ENCODE measurements at places on chromosomes 1 and 21.

- DNase-seq: peak; percentile 89
Observed at GRCh38 chr1:8169364-8170058, 143.4 kb upstream of the ERRFI1 start.

DNA sequence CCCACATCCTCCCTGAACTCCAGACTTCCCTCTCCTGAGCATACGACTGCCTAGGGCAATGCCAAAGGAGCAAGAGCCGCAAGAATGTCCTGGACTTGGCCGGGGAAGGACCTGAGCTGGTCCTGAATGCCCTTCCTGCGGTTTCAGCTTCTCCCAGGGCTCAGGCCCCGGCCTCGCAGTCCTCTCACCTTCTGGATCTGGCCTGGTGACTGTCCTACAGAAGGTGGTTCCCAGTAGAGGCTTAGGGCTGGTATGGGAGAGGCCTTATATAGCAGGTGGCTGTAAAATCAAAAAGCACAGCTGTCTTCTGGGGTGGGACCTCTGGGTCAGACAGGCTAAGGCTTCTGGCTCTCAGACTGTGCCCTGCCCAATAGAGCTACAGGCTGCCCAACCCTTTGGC is at the start of gene LYPD8:
LYPD8 (minus strand) TSS at position 243 of the 400 bp plus-strand sequence. CDS start 4,678 bp downstream, outside the sequence.
- DNase-seq: no peak

GRCh38 chr1:38680801-38681510 is 178.6 kb downstream of the RRAGC start:
- DNase-seq: no peak

- DNase-seq: peak; percentile 31
Observed at GRCh38 chr1:161849518-161849917, 83.4 kb downstream of the ATF6 start.

GRCh38 chr1:175602026-175602585 is 141.3 kb downstream of the TNR start:
- no peak for DNase-seq

- no peak for DNase-seq
Observed at GRCh38 chr1:17027403-17027802, 15.7 kb upstream of the ATP13A2 start.

GRCh38 chr1:18944810-18945209 is 11.7 kb downstream of the IFFO2 start:
- DNase-seq: no peak

- DNase-seq: no peak
Observed at GRCh38 chr1:37453647-37454046, 20.7 kb upstream of the ZC3H12A start.

- DNase-seq: peak; percentile 54
Observed at GRCh38 chr21:41133874-41134522, 34.0 kb upstream of the BACE2 start.

DNA sequence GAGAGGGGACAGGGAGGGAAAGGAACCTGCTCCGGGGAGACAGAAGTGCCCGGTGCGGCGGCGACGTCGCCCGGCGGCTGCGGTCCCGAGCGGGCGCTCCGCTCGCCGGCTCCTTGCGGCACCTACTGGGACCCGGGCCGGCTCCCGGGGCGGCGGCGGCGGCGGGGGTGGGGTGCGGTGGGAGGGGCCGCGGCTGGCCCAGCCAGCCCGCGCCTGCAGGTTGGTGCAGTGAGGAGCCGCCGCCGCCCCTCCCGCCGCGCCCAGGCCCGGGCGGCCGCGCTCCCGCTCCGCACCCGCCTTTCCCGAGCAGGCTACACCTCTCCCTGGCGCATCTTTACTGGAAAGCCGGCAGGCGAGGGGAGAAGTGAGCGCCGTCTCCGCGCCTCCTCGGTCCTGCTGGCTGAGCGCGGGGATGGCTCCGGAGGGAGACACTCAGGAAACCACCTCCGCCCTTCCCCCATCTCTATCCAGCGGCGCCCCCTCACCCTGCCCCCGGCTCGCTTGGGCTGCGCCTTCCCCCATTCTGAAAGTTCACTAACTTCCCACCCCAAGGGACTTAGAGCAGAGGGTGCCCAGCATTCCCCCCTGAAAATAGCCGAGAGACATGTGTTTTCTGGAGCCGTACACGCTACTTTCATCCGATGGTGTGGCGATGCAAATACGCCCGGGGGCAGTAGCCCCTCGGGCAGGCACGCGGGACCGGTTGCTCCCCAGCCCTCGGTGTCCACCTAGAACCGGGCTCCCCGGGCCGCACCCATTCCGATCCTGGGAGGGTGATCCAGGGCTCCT is at the start of gene PLD5:
PLD5 (minus strand) TSS at position 127 of the 789 bp plus-strand sequence.
- DNase-seq: no peak

DNA sequence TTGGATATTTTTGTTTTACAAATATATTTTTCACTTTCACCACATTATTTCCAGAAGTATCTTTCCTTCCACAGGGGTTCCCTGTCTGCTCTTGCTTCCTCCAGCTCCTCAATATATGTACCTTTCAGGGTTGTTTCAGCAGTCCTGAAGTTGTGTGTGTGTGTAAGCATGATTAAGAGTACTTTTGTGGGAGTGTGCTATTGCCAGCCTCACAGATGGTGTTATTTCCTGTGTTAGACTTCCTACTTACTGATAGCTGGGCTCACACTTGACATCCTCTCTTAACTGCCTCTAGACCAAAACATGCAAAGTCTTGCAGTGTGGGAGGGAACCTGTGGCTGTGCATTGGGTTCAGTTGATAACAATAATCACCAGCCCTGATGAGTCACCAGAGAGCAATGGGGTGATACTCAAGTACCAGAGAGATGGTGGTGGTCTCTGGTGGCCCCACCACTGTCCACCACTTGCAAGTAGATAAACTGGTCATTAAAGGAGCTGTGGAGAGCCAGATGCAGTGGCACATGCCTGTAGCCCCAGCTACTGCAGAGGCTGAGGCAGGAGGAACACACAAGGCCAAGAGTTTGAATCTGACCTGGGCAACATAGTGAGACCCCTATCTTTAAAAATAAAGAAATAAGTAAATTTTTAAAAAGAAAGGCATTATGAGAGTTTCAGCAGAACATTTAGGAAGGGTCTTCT is 126.7 kb downstream of the NR5A2 start:
- peak; percentile 16 for DNase-seq

GRCh38 chr1:21680381-21680780 is 11.2 kb upstream of the RAP1GAP start:
- no peak for DNase-seq

DNA sequence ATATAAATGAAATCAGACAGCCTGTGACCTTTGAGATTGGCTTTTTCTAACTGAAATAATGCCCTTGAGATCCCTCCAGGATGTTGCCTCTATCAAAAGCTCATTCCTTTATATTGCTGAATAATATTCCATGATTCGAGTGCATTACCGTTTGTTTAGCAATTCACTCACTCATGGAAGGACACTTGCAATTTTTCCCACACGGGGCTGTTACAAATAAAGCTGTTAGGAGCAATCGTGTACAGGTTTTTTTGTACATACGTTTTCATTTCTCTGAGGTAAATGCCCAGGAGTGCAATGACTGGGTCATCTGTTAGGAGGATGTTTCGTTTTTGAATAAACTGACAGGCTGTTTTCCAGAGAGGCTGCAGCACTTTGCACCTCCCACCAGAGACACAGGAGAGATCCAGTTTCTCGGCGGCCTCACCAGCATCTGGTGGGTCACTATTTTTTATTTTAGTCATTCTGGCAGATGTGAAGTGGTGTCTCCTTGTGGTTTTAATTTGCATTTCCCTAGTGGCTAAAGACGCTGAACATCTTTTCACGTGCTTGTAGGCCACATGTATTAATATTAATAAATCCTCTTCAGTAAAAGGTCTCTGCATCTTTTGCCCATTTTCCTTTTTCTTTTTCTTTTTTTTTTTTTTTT is 11.0 kb downstream of the PRDM15 start:
- peak; percentile 12 for DNase-seq

DNA sequence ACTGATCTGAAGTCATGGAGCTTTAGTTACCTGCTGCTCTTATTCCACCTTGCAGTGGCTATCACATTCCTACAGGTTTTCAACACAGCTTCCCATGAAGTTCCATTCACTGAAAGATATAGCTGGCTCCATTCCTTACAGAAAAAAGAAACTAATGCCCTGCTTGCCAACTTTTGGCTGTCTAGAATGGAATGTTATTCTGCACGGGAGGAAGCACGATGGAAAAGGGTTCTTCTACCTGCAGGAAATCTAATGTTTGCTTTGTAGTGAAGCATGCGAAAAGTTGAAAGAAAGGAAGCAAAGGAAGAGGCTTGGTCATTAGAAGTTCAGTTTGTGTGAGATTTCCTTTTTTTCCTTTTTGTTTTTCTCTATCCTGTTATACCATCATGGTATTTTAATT is 32.6 kb downstream of the GIPC2 start:
- no peak for DNase-seq

GRCh38 chr1:30368651-30369240 is 354.6 kb downstream of the MATN1 start:
- DNase-seq: no peak

- peak; percentile 87 for DNase-seq
Observed at GRCh38 chr1:16248603-16249516, 11.9 kb upstream of the CPLANE2 start.

DNA sequence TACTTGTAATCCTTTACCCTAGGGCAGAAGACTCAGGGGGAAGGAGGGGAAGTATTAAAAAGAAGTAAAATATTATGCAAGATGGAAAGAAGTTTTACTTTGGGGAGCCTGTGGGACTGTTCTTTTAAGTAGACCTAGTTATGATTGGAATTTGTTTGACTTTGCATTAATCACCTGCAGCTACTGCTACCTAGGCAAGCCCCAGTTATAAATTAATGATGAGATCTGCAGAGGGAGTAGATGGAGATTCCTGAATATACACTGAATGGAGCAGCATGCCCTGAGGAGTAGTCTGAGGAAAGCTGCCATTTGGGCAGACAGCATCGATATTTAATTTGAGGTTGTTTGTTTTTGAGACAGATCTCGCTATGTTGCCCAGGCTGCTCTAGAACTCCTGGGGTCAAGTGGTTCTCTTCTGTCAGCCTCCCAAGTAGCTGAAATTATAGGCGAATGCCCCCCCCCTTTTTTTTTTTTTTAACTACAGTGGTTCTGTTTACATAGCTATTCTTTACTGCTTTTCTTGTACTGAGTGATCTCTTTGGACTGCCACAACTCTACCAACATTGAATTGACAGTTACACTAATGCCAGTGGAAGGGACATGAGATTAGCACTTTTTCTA is 81.4 kb upstream of the SERTAD4 start:
- DNase-seq: no peak

DNA sequence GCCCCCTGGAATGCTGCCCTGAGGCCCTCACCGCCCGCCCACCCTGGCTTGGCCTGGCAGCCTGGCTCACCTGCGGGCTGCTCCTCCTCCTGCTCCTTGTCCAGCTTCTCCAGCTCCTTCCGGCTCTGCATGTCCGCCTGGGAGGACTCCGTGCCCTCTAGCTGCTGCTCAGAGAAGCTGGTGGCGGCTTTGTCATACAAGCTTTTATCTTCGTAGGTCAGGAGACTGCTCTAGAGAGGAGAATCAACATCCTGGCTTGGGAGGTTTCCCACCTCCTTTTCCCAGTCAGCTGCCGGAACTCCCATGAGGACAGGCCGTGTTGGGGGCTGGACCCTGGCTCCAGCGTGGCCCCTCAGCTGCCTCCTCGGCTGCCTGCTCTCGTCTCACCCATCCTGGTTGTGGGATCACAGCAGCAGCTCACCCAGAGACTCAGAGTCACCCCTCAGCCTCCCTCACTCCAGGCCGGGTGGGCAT is 36.6 kb upstream of the TMEM52 start:
- no peak for DNase-seq

DNA sequence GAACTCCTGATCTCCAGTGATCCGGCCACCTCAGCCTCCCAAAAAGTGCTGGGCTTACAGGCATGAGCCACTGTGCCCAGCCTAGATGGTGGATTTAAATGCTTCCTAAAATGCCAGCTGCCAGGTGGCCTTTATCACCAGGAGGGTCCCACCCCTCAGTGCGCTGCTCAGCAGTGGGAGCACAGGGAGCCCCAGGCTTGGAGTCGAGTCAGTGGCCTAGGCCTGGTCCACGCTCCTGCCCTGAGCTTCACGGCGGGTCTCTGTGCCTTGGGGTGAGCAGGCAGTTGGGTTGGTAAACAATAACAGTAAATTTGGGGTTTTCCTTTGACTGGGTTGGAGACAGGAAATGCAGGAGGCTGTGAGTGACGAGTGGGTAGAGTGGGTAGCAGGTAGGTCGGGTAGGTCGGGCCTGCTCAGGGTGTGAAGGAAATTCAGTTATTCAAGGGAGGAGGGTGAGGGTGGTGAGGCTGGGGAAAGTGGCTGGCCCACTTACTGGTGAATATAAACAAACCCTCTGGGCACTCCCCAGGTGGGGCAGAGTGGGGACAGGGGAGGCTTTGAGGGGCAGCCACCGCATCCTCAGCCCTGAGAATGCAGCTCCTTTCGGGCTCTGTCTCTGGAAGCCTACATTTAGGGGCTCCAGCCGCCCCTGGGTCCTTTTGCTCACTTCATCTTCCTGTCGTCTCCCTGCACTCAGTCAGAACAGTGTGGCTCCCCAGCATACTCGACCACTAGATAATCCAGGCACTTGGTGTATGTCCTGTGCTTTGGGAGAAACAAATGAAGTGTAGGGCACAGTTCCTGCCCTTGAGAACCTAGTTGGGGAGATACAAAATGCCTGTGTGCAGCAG is 33.5 kb upstream of the IL19 start:
- no peak for DNase-seq

DNA sequence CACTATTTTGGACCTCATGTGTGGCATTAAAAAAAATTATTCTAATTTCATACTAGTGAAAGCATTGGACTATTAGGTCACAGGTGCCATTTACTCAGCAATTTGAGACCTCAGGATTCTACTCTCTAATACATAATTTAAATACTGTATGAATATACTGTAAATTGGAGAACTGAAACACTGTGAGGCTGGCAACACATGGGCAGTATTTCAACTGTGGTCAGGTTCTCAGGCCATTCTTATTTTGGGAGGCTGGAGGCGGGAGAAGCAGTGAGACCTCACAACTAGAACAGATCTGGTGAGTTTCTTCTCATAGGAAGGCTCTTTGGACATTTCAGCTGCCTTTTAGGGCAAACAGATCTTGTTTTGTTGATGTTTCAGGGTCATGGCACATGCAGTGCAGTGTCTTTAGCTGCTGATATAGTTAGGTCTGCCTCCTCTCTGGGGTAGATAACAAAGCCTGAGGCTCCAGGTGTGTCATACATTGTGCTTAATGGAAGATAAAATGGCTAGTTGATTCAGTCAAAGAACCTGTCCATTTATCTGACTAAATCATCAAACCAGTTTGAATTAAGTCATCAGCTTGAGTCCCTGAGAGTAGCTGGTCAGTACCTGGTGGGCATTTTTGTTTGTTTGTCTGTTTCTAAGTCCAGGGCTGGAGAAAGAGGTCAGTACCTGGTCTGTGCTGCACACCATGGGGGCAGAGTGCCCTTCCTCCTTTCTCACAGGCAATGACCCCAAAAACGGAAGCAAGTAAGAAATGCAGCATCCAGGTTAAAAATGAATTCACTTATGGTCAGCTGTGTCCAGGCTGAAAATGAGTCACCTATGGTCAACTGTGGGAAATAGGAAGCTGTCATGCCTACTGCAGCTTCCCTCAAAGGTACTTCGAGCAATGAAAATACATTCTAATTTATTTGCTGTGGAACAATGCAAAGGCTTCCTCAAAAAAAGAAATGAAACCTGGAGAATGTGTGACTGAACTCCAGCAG is 216.2 kb downstream of the SDCCAG8 start:
- DNase-seq: peak; percentile 56

- DNase-seq: no peak
Observed at GRCh38 chr21:39348040-39348354, 891 bp downstream of the HMGN1 start.

GRCh38 chr1:51297401-51298321 is 32.7 kb downstream of the TTC39A start:
- DNase-seq: no peak

Data from IMR-90 (cell line).